ENCODE measurements at places on chromosomes 12 and 14.
A peak's percentile ranks its signal among the peaks of the same experiment; 100 is the strongest.

DNA sequence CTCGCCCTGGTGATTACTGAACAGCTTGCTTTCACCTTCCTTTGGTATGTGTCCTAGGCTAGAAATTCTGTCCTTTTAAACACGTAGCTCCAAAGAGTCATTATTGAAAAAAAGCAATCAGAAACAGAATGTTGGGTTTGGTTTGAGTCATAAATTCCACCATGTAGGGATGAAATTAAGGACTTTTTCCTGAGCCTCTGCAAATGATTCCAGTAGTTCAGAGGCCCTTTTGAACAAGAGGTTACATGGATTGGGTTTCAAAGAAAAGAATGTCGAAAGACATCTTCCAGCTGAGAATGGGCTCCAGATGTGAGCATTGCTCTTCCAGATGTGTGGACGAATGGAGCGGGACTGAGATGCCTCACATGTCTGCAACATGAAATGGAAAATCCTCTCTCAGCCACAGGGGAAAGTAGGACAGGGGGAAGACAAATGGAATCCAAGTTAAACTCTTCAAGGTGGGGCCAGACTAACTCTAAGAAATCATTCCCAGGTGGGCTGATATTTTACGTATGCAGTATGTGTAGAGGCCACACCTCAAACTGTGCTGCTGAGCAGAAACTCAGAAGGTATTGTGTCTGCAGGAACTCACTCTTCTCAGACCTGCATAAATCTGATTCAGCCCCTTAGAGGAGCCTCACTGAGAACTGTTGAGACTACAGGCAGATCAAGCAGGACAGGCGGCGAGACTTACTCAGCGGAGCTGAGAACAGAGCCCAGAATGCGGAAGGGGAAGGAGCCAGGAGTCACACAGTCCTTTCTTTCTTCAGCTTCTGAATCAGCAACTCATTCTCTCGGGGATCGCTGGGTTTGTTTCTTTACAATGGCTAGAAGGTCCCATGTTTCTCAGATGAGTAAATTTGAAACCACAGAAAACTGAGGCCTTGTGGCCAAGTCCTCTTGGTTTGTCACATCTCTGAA lies 23.3 kb upstream of the EMP1 start:
- peak; percentile 93 for DNase-seq

DNA sequence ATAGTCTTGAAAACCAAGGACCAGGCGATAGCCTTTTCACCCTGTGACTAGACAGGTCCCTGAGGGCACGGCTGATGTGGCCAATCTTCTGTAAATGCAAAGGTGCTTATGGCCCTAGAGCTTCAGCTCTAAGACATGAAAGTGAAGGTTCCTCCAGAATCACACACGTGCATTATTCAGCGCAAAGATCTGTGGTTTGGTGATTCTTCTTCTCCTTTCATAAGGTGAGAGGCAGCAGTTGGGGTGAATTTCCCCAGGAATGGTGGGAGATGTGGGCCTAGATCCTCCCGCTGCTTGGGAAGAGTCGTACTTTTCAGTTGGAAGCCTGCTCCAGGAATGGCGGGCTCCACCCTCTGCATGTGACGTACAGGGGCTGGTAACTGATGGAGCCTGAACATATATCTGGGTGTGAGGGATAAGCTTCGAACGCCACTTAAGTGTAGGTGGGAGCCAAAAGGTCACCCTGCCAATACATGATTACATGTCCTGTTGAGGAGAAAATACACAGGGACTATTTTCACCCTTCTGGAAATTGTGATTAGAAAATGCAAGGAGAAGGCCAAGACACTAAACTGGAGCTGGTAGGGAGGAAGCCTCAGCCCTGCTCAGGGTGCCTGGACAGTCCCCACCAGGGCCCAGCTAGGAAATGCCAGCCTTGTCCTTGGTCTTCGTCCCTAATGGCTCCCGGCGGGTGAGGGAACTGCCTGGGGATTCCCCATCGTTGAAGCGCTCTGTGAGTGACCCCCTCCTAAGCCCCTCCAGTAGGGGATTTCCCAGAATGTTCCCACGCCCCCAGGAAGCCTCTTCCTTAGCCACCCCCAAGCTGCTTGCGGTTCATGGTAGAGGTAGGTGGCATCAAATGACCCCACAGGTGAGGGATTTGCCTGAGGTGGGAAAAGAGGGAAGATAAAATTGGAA lies 17.6 kb downstream of the BATF start:
- no peak for DNase-seq

GRCh38 chr12:76030341-76031080 lies 1.1 kb downstream of the PHLDA1 start:
- DNase-seq = no peak

GRCh38 chr14:92633274-92633616 lies 115.2 kb downstream of the LGMN start:
- no peak for DNase-seq

DNA sequence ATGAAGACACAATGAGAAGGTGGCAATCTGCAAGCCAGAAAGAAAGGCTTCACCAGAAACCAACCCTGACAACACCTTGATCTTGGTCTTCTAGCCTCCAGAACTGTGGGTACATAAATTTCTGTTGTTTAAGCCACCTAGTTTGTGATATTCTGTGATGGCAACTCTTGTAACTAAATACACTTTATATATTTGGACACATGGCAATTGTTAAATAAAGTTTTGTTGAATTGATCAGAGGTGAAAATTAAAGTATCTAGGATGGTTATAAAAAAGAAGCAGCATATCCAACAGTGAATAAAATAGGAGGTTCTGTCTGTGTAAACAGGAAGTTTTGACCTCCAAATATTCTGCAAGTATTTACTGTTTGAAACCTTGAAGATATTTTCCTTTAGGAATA lies 516.3 kb downstream of the SOX5 start:
- no peak for DNase-seq

DNA sequence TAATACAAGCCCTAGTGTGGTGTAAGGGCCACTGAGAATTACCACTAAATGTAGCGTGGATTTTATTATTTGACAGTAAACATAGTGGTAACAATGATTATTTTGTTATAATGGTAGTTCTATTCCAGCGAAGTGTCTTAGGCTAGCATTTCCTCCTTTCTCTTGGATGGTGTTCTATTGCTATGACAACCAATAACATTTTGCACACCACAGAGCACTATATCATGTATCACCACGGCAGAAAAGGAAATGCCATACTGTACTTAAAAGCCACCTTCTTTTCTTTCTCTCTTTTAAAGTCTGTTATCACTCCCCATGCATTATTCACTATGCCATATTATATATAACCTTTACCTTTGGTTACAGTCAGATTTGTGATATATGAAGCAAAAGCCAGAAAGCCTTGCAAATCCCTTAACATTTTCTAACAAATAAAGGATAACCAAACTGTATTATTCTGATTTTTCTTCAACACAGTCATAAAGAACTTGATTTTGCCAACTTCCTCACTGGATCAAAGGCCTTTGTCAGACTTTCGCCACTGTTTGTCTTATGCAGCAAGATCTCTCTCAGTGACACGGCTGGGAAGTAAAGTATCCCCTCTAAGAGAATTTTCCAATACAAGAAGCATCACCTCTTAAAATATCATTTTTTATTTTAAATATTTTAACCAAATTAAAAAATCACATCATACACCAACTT lies 195.8 kb downstream of the FOXN3 start:
- DNase-seq = peak; percentile 77

DNA sequence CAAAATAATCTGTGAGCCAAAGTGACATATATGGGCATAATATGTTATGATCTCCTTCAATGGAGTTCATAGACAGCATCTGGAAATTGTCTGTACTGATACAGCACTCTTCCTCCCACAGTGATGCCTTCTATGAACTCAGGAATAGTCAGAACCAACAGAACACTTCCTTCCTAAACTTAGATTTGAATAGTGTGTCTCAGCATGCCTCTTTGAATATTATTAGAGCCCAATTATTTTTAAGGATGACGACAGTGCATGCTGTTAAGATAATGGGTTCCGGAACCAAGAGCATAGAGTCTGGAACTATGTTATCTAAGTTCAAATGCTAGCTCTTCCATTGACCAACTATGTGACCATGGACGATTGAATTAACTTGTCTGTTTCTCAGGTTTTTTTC lies 386.6 kb upstream of the PRICKLE1 start:
- DNase-seq = no peak

DNA sequence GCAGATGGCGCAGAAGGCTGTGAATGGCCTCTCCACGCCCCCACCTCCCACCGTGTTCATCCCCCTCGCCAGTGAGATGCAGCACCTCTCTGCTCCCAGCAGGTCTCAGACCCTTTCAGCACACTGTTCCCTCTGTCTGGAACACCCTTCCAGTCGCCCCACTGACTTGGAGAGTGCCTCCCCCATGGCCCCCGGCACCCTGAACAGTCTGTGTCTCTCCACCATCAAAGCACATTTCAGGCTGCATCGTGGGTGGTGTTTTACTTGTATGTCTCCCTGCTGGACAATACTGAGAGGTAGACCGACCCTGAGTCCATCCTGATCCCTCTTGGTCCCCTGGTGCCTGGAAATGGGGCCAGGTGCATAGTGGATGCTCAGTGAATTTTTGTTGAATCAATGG lies 34.9 kb downstream of the CACNA2D4 start:
- no peak for DNase-seq

GRCh38 chr14:101365329-101366158 lies 195.8 kb upstream of the DIO3 start:
- no peak for DNase-seq

- no peak for DNase-seq
Measured at GRCh38 chr14:101195309-101195901, 291.9 kb upstream of the RTL1 start.

- no peak for DNase-seq
Measured at GRCh38 chr12:49367381-49368239, at the start of gene SPATS2. SPATS2 (plus strand) TSS chr12:49367462; CDS start chr12:49461013, 93,551 bp downstream.

GRCh38 chr12:60849723-60850122 lies 1253.9 kb downstream of the SLC16A7 start:
- DNase-seq = no peak

DNA sequence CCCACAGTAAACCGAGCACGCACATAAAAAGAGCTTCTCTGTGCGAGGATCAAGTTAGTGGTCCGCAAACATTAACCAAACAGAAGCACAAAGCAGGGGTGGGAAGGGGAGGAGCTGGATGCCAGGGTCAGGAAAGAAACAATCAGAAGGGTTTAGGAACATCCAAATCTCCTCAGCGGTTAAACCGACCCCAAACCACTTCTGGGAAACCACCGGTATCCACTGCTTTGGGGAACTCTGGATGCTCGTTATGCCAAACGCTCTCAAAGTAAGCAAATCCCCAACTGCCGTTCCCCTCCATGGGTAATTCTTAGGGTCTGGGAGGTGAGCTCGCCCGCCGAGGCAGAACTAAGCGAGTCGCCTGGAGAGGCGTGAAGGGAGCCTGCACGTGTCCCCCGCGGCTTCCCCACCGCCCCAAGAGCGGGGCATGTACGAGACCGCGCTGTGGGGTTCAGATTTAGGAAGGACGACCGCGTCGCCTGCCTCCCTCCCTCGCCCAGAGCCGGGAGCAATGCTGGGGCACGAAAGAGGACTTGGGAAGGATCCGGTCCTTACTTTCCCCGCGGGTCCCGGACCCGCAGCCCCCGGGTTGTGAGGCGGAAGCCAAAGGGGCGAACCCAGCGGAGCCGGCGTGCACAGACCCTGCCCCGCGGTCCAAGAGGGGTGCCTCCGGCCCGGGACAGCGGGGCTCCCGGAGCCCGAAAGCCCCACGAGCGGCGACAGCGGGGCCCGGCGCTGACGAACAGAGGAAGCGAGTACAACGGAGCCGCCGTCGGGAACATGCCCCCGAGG lies 711 bp downstream of the SBNO1 start:
- DNase-seq = no peak

GRCh38 chr12:121649819-121650353 lies 19.6 kb downstream of the MORN3 start:
- no peak for DNase-seq
